ENCODE measurements at places on chromosomes 16 and 17.

DNA sequence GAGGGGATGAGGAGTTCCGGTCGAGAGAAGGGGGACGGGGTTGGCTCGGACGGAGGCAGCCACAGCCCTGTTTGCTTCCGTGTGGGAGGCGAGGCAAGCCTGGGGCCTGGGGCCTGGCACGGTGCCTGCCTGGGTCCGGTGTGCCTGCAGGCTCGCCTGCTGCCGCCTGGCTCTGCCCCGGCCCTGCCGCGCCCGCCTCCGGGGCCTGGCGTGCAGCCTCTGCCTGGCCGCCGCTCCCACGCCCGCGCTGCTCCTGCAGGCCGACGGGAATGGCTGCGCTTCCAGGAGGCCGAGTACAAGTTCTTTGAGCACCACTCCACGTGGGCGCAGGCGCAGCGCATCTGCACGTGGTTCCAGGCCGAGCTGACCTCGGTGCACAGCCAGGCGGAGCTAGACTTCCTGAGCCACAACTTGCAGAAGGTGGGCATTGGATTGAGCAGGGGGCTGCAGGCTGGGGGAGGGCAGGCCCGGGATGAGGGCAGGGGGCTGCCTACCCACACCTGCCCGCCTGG is 53.1 kb downstream of the MRC2 start:
- DNase-seq, result no peak

DNA sequence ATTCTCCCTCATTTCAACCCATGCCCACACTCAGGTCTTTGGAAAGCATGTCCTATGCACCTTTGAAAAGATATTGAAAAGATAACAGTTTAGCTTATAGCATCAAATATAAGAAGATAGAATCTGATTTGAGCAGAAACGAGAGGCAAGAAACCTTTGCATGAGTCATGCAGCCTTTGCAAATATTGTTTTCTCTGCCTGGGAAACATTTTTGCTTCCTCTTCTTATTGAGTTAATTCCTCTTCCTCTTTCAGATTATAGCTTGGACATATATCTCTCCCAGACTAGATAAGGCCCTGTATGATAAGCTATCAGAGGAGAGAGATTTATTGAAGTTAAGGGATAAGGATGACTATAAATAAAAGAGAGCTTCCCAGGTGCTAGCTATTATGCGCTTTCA is 46.1 kb upstream of the KCNJ2 start:
- DNase-seq, result no peak

DNA sequence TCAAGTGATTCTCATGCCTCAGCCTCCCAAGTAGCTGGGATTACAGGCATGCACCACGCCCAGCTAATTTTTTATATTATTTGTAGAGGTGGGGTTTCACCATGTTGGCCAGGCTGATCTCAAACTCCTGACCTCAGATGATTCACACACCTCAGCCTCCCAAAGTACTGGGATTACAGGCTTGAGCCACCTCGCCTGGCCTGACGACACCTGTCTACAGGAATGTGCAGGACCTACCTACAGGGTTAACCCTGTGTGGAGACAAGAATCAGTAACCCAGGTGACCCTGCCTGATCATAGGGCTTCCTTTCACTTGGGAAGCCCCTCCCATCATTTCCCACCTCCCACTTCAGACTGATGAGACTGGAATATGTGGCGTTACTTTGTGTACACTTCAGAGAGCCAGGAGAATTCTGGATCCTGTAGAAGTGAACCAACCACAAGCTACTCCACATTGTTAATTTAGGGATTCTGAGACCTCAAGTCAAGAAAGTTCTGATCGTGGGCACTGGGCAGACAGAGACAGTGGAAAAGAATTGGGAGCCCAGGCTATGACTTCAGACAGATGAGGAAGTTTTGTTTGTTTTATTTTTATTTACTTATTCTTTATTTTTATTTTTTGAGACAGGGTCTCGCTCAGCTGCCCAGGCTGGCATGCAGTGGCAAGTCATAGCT is 5.7 kb upstream of the MILR1 start:
- DNase-seq, result no peak

GRCh38 chr16:19642501-19642900 is 75.5 kb downstream of the KNOP1 start:
- DNase-seq, result no peak

DNA sequence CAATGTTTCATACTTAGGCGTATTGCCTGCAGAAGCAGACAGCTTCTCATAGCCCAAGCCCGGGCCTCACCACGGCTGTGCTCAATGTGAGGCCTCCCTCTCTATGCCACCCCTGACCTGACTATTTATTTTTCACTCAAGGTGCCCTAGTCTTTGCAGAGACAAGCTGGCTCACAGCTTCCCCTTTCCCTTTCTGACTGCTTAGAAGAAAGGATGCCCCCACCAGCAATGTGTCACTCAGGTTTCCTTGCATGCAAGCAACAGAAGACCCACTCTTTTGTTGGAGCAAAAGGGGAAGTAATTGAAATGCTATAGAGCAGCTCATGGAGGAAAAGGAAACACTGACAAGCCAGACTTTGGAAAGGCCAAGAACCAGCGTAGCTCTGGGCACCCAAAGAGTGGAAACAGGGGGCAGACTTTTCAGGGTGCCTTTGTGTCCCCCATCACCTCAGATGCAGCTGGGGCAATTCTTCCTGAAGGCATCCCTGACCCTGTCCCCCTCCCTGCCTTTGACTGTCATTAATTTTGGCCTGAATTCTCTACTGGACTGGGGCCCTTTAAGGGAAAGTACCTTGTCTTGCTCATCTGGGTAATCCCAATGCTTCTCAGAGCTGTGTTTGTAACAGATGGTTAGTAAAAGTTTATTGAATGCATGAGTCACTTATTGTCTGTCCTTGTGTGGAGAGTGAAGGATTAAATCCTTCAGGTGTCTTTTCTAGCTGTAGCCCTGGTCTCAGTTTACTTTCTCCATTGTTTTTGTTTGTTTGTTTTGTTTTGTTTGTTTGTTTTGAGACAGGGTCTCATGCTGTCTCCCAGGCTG is 17.8 kb downstream of the RGS9 start:
- no peak for DNase-seq

All from GM04503 (cell line).